SK-N-SH treated with all-trans-retinoic acid at 6 μM for 48 hours (cell line): ENCODE measurements at places on chromosomes 7 and 10.

DNA sequence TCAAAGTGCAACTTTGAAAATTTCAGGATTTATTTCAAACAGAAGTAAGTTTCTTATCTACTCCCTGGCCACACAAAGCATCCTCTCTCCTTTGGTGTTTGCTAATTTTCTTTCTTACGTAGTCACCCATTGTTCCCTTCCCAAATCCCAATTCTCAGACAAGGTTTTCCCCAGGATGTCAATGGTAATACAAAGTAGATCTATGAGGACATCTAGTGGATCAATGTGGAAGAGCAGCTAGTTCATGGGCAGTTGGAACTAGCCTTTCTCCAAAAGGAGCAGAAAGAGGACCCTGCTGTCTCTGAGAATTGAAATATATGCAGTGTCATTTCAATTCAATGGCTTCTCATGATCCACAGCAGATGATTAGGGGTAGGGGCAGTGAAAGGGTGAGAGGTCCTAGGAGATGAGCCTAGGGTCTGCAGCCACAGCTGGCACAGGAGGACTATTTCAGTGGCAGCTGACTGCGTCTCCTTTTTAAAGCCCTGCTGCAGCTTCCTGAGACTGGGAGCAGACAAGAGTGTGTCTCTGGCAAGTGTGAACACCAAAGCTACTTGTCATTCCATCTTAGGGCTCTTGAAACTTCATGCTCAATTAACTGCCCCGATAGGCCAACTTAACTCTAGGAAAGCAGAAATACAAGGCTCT is 632.6 kb downstream of the KCNMA1 start:
- ATAC-seq = peak; percentile 86

GRCh38 chr7:107999779-108000560 is 3.0 kb downstream of the LAMB1 start:
- no peak; the same call in 2 of the 3 replicates for ATAC-seq

DNA sequence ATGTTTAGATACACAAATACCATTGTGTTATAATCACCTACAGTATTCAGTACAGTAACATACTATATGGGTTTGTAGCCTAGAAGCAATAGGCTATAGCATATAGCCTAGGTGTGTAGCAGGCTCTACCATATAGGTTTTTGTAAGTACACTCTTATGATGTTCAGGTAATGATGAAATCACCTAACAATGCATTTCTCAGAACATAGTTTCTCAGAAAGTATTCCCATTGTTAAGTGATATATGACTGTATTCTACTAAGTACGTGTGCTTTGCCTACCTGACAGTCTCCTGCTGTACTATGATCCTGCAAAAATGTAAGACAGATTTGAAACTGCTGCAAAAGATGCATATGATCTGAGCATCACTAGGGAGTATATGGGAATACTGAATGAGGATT is 137.9 kb downstream of the JAZF1 start:
- no peak for ATAC-seq

DNA sequence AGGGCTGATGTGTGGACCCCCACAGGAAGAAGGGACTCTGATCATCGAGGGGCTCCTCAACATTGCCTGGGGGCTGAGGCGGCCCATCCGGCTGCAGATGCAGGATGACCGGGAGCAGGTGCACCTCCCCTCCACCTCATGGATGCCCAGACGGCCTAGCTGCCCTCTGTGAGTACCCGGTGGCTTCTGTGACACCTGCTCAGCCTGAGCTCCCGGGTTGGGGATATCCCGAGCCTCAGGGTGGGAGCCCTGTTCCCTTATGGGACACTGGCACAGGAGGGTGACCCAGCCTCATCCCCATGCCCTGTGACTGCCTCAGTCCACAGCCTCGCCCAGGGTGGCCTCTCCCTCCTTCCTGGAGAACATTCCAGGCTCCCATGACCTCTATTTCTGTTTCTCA is 3.9 kb upstream of the DEPP1 start:
- ATAC-seq = no peak

GRCh38 chr10:96053985-96054384 is 10.6 kb downstream of the CCNJ start:
- no peak for ATAC-seq

- no peak for ATAC-seq
Measured at GRCh38 chr10:71299071-71299785, 19.8 kb upstream of the SLC29A3 start.

DNA sequence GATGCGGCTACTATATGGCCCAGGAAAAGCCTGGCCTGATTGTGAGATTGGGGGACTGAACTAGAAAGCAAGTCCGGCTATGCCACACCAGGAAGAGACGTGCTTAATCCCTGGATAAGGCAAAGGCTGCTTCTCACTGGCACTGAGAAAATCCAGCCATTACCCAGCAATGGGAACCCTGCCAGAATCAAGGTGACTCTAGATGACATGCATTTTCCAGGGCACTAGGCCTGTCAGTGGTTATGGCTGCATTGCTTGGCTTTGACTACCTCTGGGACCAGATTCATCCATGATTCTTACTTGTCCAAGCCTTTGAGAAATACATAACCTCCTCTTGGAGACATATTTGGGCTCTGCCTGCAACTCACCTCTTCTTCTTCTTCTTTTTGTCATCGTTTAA is 317.2 kb downstream of the GRID1 start:
- no peak for ATAC-seq

GRCh38 chr10:114491419-114491818 is 87.1 kb upstream of the AFAP1L2 start:
- ATAC-seq = no peak

DNA sequence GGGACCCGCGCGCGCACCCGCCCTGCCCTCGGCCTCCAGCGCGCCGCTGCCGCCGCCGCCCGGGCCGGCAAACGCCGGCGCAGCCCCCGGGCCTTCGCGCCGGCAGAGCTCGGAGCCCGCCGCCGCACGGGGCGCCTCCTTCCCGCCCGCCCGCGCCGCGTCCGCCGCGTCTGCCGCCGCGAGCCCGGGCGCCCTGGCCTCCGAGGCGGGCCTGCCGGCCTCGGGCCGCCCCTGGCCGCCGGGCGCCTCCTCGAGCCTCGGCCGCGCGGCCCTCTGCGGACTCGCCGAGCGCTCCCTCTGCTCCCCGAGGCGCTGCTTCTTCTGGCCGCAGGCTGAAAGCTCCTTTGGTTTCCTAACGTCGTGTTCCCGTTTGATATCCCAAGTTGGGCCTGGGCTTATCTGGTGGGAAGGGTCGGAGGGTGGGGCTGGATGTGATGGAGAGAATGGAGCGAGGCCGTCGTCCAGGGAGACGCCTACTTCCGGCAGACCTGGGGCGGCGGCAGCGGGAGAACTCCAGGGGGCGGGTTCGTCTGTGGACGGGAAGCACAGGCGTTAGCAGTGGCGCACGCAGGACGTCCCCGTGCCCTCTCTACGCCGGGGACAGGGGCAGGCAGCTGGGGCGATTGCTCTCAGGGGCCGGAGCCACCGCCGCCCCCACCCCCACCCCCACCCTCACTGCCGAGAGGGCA is 221.0 kb downstream of the PHTF2 start:
- ATAC-seq = peak; percentile 95

DNA sequence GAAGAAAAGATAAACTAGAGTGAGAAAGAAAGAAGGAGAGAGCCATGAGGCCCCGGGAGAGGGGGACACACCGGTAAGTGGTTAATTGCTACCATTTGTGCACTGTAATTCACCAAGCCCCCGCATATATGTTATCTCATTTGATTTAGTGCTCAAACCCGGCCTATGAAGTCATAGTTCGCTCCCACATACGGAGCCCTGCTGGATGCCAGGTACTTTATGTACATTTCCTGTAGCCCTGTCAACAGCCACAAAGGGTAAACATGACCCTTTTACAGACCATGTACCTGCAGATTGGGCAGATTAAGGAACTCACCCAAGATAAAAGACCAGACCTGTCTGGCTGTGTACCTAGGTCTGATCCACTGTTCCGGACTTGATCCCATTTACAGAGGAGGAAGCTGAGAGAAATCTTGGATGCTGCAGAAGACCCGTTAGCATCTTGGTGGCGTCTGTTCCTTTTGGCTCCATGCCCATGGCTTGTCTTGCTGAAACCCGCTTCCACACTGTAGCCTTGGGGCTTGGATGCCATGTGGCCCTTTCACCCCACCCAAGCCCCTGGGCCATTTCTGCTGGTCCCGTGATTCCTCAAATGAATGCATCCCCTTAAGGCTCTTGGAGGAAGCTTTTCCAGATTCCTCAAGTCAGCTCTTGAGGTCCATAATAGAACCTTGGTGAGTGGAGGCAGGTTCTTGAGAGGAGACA is 32.3 kb downstream of the FAM241B start:
- no peak for ATAC-seq

GRCh38 chr10:15871823-15872222 is 11.5 kb upstream of the MINDY3 start:
- no peak for ATAC-seq

GRCh38 chr7:30285536-30286284 is 1.3 kb downstream of the ZNRF2 start:
- ATAC-seq = no peak

DNA sequence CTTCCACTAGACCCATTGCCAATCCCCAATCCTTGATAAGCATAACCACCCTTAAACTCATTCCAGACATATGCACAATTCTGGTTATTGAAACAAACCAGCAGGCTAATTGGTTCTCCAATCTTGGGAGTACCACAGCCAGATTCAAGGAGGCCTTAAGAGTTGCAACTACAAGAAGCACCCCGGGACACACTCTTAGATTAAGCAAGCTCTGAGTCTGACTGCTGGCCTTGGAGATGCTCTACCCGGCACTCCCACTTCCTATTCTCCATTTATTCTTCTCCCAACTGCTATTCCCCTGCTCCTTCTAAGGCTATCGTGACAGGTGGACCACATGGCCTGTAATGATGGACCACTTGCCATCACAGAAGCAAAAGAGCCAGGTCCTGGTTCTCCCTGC is 40.3 kb downstream of the CYTH3 start:
- ATAC-seq = no peak

GRCh38 chr10:43192884-43193283 is 54.6 kb downstream of the CSGALNACT2 start:
- ATAC-seq = no peak

GRCh38 chr7:132213583-132213982 is 362.7 kb downstream of the PLXNA4 start:
- ATAC-seq = peak; percentile 35; the same call in 2 of the 3 replicates

- peak; percentile 18; the same call in 2 of the 3 replicates for ATAC-seq
Measured at GRCh38 chr7:157418204-157419034, 81.6 kb downstream of the DNAJB6 start.

- ATAC-seq = no peak
Measured at GRCh38 chr7:55172161-55172560, 153.3 kb downstream of the EGFR start.

- no peak for ATAC-seq
Measured at GRCh38 chr7:120441850-120442249, 168.9 kb downstream of the KCND2 start.

GRCh38 chr7:98133621-98134303 is 27.1 kb downstream of the LMTK2 start:
- peak; percentile 45 for ATAC-seq

GRCh38 chr10:10807106-10807505 is 210.6 kb upstream of the CELF2 start:
- ATAC-seq = no peak

- ATAC-seq = no peak
Measured at GRCh38 chr10:101986624-101986971, 69.4 kb downstream of the ARMH3 start.

- ATAC-seq = no peak; the same call in 2 of the 3 replicates
Measured at GRCh38 chr10:96271016-96271815, at the start of gene BLNK. Gene BLNK, minus strand, starts transcription at chr10:96271569. Its CDS starts 171 bp downstream, at chr10:96271398.

DNA sequence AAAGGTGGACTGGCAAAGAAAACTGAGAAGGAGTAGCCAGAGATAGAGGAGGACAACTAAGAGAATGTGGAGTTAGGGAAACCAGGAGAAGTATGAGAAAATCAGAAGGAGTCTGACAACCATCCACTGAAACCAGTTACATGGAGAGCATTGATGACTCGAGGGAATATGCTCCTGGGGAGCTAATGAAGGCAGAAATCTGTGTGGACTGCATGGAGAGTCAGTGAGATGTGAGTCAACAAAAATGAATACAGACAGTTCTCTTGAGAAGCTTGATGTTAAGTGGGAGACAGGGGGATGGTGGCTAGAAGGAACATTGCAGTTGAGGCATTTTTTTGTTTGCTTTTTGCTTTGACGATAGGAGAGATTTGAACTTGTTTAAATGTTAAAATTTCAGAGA is 34.3 kb upstream of the ZNF32 start:
- ATAC-seq = no peak

GRCh38 chr10:26969145-26969926 is 108.6 kb upstream of the ABI1 start:
- ATAC-seq = peak; percentile 43

DNA sequence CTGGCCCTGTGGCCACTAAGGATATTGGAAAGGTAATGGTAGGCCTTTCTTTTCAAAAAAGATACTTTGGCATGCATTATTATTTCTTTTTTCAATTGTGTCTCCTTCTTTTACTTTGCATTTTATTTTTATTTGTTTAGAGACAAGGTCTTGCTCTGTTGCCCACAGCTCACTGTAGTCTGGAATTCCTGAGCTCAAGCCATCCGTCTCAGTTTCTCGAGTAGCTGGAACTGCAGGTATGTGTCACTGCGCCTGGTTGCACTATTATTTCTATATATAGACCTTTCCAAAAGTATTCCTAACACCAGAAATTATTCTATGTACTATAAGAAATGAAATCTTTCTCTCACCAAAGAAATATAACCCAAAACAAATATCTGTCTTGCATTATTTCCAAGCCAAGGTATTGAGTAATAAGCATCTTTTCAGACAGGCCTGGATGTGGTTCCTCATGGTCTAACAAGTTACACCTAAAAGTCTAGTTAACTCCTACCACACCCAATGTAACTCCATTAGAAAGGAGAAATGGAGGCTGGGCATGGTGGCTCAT is 500.8 kb upstream of the ANKRD30A start:
- ATAC-seq = no peak

GRCh38 chr7:50204581-50204980 is 99.9 kb upstream of the IKZF1 start:
- ATAC-seq = no peak

DNA sequence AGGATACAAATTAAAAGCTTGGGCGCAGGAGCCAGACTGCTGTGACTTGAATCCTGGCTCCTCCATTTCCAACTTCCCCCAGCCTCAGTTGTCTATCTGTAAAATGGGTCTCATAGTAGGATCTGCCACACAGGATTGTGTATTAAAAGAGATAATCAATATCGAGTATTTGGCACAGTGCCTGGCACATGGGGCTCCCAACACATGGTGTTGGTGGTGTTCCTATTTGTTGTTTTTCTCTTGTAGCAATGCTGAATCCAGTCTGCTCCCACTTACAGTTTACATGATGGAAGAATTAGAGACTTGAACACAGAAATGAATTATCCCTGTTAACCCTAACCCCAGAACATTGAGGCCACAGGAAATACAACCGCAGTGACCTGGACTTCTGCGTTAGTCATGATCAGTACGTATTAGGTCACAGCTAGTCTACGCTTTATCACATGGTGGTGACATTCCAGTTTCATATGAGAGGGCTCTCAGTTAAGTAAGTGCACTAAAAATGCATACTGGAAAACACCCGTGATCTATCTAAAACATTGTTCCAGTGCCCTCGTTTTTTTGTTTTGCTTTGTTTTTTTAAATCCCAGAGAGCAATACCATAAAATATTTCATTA is 169.5 kb upstream of the KLF14 start:
- peak; percentile 13 for ATAC-seq

GRCh38 chr10:44818041-44818649 is 93.0 kb upstream of the TMEM72 start:
- ATAC-seq = no peak

GRCh38 chr7:151623766-151624165 is 104.1 kb upstream of the RHEB start:
- peak; percentile 28 for ATAC-seq
